NT2/D1 (cell line): ENCODE measurements at places on chromosomes 5 and 9.

DNA sequence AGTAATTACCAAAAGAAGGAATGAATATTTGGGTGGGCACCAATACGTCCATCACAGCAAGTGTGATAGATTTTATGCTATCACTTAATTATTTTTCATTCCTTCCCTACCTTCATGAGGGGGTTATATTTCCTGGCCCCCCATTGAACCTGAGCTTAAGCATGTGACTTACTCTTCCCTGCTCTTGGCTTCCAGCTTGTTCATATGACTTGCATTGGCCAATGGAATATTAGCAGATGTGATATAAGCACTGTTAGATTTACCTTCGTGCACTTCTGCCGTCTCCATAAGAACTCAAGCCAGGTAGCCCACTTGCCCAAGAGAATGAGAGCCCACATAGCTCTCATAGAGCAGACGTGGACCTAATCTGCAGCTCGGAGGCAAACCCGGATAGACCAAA lies 99.1 kb upstream of the SMARCA2 start:
- no peak for DNase-seq

DNA sequence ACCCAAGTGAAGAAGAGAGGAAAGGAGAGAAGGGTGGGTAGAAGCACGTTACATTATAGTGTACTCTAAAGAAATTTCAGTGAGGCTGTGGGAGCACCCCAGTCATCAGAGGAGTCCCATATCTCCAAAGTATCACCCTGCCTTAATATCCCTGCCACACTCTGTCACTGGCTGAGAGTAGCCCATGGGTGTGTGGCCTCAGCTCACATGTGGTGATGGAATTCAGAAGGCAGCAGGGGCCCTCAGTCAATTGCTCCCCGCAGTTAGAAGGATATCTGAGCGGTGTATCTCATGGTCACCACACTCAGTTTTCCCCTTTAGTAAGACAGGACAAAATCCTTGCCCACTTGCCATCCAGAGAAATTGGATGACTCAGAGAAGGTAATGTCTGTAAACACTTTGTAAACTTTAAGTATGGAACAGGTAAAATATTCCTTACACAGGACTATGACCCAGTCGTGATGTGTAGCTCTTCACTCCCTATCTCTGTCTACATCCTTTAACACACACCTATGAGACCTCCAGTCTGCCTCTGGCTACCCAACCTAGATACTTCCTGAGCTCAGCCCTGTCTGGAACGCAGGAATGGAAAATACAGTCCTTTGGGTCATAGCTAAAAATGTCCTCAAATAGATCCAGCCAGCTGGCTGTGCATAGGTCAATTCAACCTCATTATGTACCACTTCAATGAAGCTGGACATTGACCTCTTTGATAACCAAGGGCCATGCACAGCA lies 24.3 kb upstream of the PLIN2 start:
- DNase-seq = no peak

GRCh38 chr5:158549311-158549710 lies 550.4 kb downstream of the EBF1 start:
- DNase-seq = no peak

GRCh38 chr9:111158999-111159398 lies 120.7 kb upstream of the LPAR1 start:
- DNase-seq = no peak

GRCh38 chr9:2742214-2742613 lies 24.9 kb downstream of the KCNV2 start:
- DNase-seq = no peak
